ENCODE measurements at places on chromosomes 1 and 21.

DNA sequence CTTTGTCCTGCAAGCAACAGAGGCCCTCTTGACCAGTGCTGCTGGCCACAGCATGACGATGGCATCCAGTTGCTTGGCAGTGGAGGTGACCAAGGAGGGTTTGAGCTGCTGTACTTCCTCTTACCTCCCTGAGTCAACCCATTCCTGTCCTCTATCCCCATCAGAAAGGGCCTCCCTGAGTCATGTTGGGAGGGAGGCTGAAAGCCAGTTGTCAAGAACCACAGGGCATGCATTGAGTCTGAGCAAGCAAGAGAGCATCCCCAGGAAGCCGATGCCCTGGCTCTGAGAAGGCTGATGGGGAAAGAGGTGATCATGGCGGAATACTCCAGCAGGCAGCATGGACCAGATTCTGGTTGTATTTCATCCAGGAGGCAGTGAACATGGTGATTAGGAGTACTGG lies 69.6 kb downstream of the LACTBL1 start:
- DNase-seq, result no peak

DNA sequence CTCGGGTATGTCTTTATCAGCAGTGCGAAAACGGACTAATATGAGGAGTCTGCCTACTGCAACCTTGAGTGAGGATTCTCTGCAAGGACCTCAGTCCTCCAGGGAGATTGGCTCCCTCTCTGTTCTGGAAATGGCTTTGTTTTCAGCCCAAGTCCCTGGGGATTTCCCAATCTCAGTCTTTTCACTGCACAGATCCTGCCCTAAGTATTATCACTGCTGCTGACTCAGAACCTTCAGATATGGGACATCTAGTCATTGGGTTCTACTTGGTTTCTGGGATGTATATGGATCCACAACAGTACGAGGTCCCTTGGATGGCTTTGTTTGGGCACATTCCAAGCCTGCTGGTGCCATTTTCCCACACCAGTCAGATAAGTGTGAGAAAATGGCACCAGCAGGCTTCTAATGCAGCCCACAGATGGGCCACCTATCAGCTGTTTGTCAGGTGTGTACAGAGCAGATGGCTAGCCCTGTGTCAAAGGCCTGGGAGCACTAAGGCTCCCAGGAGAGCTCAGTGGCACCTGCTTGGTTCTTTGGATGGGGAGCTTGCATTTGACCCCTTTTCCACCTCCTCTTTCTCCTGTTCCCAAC lies 27.4 kb downstream of the ELF3 start:
- DNase-seq, result no peak

GRCh38 chr1:84541679-84542078 lies 32.6 kb downstream of the CTBS start:
- DNase-seq, result peak; percentile 25

- no peak for DNase-seq
Observed at GRCh38 chr1:183962903-183963302, 74.6 kb downstream of the COLGALT2 start.
